NCI-H1930 (cell line): ENCODE measurements at places on chromosomes 3 and 15.

DNA sequence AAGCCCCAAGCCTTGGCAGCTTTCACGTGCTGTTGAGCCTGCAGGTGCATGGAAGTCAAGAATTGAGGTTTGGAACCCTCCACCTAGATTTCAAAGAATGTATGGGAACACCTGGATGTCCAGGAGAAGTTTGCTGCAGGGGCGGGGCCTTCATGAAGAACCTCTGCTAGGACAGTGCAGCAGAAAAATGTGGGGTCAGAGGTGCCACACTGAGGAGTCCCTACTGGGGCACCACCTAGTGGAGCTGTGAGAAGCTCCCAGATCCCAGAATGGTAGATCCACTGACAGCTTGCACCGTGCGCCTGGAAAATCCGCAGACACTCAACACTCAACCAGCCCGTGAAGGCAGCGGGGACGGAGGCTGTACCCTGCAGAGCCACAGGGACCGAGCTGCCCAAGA is 201.6 kb downstream of the OCA2 start:
- no peak for DNase-seq

GRCh38 chr3:29280404-29281093 is at the start of gene RBMS3:
Gene RBMS3 (plus strand): TSS chr3:29281071.
- no peak for DNase-seq

- DNase-seq, result no peak
These were observed 596.7 kb downstream of the TUSC7 start for GRCh38 chr3:117306299-117306698.

DNA sequence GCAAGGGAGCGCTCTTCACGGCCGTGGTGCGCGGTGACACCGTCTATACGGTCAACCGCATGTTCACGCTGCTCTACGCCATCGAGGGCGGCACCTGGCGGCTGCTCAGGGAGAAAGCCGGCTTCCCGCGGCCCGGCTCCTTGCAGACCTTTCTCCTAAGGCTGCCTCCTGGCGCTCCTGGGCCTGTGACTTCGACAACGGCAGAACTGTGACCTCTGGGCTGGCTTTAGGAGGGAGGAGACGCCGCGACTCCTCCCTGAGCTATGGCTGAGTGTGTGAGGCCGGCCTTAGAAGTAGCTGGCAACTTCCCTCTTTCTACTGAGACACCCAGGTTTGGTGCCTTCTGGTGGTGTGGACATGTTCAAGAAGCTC is 1.4 kb downstream of the KBTBD13 start:
- no peak for DNase-seq

DNA sequence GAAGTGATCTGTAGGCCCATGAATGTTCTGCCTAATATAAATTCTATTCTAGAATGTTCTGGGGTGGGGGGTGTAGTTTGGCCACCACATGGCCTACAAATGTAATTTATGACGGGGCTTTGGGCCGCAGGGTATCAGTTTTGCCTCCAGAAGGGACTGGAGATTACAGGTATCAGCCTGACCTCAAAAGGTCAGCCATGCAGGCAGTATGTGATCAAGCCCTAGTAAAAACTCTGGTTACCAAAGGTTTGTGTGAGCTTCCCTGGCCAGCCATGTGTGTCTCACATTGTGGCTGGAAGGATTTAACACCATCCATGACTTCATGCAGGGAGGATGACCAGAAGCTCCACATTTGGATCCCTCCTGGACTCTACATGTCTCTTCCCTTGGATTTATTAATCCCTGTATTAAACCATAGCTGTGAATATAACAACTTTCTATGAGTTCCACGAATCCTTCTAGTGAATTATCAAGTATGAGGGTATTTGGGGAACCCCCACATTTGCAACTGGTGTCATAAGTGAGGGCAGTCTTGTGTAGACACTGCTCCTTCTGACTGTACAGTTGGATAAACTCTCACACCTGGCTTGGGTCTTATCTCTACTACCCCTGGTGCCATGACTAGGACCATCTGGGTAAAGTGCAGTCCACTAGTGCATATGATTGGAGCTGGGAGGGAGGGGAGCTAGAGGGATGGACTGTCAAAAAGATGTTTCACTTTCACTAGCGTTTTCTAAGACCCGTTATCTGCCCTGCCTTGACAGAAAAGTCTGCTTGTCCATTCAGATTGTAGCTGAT is 50.0 kb upstream of the RFX7 start:
- no peak for DNase-seq

- DNase-seq, result no peak
These were observed 173.5 kb downstream of the ZIC1 start for GRCh38 chr3:147582642-147583041.
